ENCODE measurements at places on chromosomes 5 and 9. TPM values are rescaled to one million over a fixed set of nuclear protein-coding genes. Genes with fewer than 3 reads are reported as not detected.
A peak's percentile ranks its signal among the peaks of the same experiment; 100 is the strongest.

DNA sequence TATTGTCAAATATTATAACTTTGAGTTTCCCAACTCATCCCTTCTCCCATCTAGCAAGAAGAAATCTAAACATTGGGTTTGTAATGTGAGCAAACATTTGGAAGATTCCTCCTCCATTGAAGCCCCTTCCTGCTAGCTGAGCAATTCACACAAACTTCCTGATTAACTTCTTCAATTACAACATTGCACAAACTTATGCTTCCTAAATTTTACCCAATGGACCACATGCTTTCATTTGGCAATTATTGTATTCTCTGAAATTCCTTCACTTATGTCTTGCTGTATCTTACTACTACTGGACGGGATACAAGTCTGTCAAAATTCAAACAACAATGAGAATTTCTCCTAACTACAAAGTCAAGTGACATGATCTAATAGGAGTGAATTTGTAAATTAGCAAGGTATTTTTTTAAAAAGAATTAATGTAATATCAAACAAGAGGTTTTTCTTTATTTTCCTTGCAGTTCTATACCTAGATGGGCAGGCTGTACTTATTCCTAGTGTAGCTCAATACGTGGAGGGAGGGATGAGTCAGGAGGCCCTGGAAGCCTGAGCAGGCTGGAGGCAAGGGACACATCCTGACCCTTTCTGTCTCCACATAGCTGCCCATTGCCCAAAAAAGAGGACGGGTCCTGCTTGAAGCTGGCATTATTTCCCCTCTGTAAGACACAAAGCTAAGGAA, 11.8 kb upstream of the IFNW1 start:
- peak; percentile 28 for DNase-seq

Gene TMEM174
- not detected for total RNA-seq

- DNase-seq: no peak
These were observed 199.7 kb downstream of the FSTL4 start for GRCh38 chr5:133412661-133413060.

DNA sequence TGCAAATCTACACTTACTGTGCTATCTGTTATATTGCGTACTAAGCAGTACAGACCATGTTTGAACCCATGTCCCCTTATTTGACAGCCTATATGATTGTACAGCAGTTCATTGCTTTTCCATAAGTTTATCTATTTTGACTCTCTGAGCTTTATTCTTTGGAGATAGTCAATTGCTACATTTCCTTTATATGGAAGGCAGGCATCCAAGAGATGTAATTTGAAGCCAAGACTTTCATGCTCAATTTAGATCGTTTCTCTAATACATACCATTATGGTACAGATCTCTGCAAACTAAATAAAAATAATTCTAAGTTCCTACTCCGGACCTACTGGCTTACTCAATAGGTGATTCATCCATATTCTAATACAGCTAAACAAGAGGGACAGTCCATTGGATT, 424.8 kb downstream of the TMEM38B start:
- DNase-seq: no peak

Gene ELL2
- total RNA-seq: 19.8 TPM

Gene MACIR
- total RNA-seq: 14.5 TPM

DNA sequence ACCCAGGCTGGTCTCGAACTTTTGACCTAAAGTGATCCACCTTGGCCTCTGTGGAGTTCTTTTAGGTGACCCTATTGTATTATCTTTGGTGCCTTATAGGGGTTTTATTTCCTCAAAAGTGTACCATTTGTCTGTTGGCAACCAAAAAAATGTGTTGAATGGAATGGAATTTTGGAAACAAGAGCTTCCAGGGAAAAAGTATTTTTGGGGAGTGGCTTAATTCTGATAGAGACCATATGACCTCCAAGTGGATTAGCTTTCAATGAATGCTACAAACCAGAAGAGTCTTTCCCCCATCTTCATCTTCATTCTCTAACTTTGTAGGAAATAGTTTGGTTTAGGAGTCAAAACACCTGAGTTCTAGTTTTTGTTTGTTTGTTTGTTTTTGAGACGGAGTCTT, 3.4 kb upstream of the OGN start:
- no peak for DNase-seq

- no peak for DNase-seq
These were observed 117.1 kb downstream of the LHX2 start for GRCh38 chr9:124128568-124129166.

GRCh38 chr9:95966306-95966705, 90.8 kb downstream of the ERCC6L2 start:
- DNase-seq: no peak

Gene G3BP1
- 129 TPM for total RNA-seq

Gene NDOR1
- total RNA-seq: 5.4 TPM

All from RPMI7951 (cell line).